ENCODE measurements at places on chromosomes 7 and 10.

- DNase-seq: no peak
Observed at GRCh38 chr7:11221984-11222383, 248.3 kb downstream of the PHF14 start.

DNA sequence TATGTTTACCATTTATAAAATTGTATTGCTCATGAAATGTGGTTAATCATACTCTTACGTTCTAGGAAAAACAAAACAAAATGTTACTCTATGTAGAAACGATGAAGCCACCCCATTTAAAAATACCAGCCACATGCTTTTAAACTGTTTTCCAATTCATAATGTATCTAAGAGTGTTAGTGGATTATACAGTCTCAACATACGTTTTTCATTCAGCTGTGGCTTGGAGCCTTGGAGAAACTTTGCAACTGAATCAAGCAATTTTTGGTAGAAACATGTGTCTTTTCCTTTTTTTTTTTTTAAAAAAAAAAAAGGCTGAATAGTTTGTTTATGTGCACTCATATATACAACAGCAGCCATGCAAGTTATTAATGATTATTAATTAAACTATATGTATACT is 378.0 kb upstream of the SEMA3D start:
- DNase-seq: no peak

DNA sequence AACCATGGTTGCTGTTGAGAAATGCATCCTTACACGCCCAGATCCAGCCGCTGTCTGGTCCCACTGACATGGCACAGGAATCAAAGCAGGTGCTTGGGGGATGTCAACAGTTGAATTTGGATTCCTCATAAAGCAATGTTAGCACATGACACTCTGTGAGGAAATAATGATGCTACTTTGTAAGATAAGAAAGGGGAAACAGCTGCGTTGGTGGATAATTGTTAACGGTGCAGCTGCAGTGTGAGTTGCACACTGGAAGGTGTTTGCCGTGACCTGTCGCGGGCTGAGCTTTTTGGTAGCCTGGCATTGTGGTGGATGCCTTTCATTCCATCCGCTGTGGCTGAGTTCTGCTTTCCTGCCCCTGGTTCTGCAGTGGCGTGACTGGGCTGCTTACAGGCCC is 113.9 kb downstream of the MGMT start:
- DNase-seq: no peak

DNA sequence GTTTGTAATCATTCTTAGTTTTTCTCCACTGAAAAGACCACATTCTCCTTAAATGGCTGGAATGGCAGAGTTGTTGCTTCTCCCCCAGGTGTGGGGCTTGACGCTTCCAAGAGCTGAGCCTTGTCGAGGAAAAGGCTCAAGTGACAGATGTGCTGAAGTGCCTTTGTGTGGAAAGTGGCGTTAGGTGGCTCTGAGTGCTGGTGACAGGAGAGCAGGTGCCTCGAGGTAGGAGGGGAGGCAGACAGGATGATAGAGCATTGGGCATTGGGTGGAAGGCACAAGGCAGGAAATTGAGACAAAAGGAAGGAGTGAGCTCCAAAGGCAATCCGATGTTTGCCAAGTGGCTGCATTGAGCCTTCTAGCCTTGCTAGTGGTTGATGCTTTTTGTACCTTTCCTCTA is 6.7 kb downstream of the KIAA1217 start:
- no peak for DNase-seq

GRCh38 chr10:128122931-128123330 is 3.3 kb downstream of the MKI67 start:
- DNase-seq: no peak

DNA sequence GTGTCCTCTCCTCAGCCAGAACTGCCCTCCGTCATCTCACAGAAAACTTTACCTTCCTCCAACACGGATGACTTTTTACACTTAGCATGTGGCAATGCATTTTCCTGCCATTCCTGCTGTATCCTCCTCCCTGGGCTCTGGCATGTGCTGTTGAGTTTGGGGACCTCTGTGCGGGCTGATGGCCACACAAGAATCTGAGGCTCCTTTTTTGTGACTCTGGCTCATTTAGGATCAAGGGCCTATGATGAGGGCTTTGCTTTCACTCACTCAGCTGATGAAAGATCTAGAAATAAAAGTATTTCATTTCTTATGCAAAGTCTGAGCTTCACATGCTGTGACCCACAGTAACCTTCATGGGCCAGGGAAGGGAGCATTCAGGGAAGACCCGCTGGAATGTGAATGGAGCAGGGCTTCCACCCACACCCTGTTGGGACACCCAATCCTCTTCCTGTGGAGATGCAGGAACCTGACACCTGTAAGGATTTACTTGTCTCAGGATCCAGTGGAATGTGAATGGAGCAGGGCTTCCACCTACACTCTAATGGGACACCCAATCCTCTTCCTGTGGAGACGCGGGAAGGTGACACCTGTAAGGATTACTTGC is 500.3 kb upstream of the MKI67 start:
- no peak for DNase-seq

DNA sequence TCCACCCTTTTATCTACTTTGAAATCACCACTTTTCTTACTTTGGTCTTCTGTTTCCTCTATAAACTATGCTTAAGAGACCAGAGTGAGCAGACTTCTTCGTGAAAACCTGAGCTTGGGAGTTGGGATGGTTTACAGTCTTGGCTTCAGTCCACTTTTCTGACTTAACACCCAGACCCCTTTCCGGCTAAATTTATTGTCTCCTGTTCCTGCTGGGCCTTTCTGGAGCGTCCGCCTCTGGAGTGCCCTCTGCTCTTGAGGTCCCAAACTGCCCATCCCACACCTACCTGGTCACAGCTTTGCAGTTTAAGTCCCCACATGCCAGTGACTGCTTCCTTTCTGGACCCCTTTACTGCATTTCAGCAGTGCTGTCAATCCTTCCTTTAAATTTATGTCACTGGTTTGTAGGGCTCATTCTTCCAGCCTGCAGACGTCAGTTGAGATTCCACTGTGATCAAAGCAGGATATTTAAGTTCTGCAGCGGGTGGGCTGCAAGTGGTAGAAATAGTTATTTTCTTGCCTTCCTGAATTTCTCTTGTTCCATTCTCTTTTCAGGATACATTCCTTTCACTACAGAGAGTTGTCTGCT is 80.3 kb downstream of the KAT6B start:
- DNase-seq: no peak

GRCh38 chr10:112981553-112981952 is 31.5 kb downstream of the TCF7L2 start:
- no peak for DNase-seq

- no peak for DNase-seq
Observed at GRCh38 chr10:99341860-99342490, 12.8 kb downstream of the CNNM1 start.

GRCh38 chr10:987620-987869 is 689 bp upstream of the GTPBP4 start:
- no peak for DNase-seq

DNA sequence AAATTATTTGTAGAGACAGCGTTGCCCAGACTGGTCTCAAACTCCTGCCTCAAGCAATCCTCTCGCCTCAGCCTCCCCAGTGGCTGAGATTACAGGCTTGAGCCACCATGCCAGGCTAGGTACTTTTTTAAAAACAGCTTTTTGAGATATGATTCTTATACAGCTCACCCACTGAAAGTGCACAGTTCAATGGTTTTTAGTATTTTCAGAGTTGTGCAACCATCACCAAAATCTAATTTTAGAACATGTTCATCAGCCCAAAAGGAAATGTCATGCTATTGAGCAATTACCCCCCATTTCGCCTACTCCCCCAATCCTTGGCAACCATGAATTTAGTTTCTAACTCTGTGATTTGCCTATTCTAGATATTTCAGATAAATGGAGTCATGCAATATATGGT is 73.7 kb downstream of the EVX1 start:
- no peak for DNase-seq

- DNase-seq: no peak
Observed at GRCh38 chr7:139715194-139715815, 62.5 kb downstream of the HIPK2 start.

DNA sequence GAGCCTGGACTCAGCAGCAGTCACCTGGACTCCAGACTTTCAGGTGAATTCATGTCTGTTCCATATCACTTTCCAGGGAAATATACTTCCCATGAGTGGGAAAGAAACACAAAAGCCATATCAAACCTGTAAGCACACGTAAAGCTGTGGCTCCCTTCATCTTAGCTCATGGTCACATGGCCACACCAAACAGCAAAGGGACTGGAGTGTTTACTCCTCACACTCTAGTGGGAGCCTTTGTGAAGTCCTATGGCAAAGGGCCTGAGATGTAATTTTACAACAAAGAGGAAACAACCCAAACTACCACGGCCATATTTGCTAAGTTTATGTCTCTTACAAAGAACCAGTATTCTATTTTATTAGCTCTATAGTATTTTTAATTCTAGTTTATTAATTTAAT is 16.3 kb downstream of the SFTPA1 start:
- no peak for DNase-seq

- no peak for DNase-seq
Observed at GRCh38 chr10:8130973-8131911, 76.8 kb downstream of the GATA3 start.

- DNase-seq: no peak
Observed at GRCh38 chr10:555682-556350, 133.7 kb downstream of the DIP2C start.

GRCh38 chr10:121539786-121540185 is 58.5 kb downstream of the FGFR2 start:
- DNase-seq: no peak

GRCh38 chr7:92609921-92610518 is 19.8 kb upstream of the FAM133B start:
- DNase-seq: no peak

GRCh38 chr10:120978589-120979252 is 127.6 kb downstream of the WDR11 start:
- DNase-seq: no peak

Data from brain pericyte (primary cell).